ENCODE measurements at places on chromosomes 7 and 10.

GRCh38 chr10:75712242-75712880 lies 280.9 kb downstream of the LRMDA start:
- DNase-seq, result no peak

DNA sequence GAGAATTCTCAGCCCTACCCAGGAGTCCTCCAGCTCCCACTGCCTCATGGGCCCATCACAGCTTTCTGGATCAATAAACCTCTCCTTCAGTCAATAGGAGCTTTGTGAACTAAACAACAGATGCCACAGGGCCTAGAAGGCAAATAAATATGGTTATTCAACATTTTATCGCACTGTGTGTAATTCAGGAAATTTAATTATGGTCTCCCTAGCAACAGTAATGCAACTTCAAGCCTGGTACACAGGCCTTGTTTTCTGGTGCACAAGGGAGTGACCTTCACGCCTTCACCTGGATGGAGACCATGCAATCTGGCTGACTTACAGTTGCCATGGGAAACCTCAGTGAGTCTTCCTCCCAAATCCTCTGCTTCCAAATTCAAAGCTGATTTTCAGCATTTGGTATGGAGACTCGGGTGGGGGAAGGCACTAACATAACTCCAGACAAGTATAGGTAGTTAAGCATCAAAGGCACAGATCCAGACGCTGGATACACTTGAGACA lies 441.0 kb upstream of the NPVF start:
- DNase-seq, result no peak

- no peak for DNase-seq
Observed at GRCh38 chr10:17216217-17216900, 11.7 kb upstream of the VIM start.

GRCh38 chr10:49009199-49009979 lies 69.7 kb upstream of the LRRC18 start:
- no peak for DNase-seq

GRCh38 chr10:35754519-35754918 lies 112.4 kb upstream of the FZD8 start:
- no peak for DNase-seq

DNA sequence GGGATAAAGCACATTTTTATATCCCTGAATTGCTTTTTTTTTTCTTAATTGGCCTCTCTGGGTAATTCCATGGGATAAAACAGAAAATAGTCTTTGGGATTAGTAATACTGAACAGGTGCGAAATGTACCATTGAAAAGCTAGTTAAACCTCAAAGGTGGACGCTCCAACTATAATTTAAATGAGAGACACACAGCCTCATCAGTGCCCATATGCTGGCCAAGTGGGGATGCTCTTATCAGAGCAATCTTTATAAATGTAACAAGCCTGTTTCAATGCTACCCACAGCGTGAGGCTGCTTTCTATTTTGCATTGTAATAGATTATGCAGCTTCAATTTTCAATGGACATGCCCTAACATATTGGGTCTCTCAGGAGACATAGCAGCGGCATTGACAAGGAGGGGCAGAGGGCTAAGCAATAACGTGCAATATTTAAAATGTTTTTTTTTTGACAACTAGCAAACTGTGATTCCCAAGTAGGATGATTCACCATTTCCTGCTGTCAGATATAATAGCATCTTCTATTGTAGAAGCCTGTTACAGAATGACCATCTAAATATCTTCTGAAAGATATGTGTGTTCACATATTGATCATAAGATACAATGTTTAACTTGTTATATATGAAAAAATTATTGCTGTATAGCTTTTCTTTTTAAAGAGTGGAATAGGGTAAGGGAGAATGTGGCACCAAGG lies 91.3 kb upstream of the BET1 start:
- no peak for DNase-seq

GRCh38 chr10:61078542-61079275 lies 134.7 kb upstream of the RHOBTB1 start:
- no peak for DNase-seq

- no peak for DNase-seq
Observed at GRCh38 chr7:80420876-80421275, 91.0 kb downstream of the GNAT3 start.

DNA sequence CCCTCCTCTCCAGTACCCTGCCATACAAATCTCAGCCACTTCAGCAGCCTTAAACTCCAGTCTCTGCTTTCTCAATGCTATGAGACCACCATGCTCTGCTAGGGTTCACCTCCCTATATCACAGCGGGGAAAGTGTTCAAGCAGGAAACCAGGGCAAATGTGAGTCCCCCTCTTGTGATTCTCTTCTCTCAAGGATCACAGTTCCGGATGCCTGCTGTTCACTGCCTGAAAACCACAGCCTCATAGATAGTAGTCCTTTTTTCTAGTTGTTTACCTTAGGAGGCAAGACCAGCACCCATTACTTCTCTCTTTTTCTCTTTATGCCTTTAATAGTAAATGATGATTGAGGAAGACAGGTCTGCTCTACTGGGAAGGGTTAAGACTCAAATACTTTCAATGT lies 100.8 kb downstream of the SGMS1 start:
- no peak for DNase-seq

DNA sequence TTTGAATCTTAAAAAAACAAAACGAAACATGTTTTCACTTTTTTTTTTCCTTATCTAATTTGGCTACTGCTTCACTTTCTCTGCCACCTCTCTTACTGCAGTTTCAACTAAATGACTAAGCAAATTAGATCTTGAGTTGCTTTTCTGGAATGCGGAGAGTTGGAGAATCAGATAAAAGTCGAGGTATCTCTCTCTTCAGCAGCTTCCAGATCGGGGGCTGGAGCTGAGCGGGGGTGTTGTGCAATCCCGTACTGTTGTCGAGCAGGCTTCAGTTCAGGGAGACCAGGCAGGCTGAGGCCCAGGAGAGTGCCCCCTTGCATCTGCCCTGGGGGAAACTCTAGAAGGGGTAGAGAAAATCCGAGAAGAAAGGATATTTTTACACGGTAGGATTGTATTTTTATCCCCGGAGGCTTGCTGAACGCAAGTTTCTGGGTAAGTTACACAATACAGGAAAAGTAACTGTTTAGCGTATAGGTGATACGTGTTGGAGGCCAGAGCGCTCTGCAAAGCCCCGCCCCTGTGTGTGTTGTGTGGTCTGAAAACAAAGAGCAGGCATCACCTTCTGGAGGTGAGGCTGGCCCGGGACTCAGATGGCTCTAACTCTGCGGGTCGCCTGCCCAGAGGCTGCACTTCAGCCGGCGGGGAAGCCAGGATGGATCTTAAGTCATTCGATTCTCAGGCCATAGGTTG lies 116.6 kb downstream of the KLF6 start:
- DNase-seq, result peak; percentile 53

DNA sequence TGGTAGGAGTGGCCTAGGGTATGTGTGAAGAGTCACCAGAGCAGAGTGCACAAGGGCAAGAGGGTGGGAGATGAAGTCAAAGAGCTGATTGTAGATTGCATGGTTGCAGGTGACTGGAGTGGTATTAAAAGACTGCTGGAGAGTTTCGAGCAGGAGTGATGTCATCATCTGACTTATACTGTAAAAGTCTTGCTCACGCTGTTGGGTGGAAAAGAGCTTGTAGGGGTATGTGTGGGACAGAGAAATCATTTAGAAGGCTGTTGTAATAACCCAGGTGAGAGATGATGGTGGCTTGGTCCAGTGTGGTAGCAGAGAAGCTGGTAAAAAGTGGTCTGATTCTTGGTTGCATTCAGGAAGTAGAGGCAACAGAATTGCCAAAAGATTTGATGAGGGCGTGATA lies 184.1 kb downstream of the ABCA13 start:
- DNase-seq, result no peak

GRCh38 chr10:92640107-92640506 lies 47.2 kb downstream of the KIF11 start:
- no peak for DNase-seq

DNA sequence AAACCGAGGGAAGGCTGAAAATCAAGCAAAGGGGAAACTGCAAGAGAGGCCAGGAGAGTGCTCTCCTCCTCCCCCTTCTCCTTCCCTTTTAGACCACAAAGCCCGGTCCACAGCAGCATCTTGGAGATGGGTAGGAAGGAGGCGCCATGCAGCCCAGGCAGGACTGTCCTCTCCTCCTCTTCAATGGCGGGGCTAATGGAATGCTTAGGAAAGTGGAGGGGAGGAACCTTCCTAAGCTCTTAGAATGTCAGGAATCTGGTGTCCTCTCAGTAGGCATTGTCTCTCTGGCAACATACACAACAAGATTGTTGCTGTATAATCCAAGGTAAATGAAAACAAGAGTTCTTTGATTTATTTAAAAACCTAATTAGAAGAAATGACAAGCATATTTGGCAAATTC lies 185.1 kb downstream of the DGKI start:
- no peak for DNase-seq

DNA sequence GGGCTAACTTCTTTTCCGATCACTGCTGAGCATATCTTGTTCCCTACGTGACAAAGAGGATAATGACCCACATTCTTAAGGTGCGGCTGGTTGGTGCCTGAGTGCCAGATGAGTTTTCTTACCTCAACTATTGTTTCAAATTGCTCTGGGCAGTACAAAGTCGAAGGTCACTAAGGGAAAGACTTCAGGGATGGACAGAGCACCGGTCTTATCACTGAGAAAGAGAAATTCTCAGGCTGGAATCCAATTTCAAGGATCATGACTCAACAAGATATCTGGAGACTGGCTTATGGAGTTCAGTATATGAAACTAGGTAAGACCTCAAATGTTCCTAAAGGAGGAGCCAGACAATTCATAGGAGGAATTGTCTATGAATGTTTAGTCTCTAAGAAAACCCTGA lies 780.3 kb downstream of the SUGCT start:
- no peak for DNase-seq

DNA sequence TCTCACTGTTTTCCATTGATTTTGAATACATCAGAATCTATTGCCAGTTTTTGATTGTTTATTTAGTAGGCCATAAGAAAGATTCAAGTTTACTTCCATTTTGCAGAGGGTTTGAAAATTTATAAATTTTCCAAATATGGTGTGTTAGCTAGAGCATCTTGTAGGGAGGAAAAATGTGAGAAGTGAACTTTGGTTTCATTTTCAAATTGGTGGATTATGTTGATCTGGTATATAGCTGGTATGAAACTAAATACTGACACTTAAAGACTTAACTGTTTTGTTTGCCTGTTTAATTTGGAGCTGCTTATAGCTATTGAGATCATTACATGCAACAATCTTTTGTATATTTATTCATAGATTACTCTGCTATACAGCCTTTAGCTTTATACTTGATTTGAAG lies 108.1 kb downstream of the ADAM22 start:
- DNase-seq, result no peak

DNA sequence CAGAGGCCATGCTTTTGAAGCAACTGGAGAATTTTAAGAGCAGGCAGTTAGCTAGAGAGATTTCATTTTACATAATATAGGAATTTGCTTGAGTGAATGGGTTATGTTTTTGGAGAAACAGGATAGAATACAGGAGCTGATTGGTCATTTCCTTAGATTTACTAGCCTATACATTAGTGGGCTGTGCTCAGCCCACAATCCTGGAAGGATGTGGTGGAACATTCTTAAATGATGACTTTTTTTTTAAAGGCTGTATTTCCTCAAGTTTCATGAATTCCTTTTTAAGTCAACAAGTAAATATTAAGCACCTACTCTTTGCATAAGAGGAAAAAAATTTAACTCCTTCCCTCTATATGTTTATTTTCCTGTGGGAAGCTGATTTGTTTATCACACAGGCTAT lies 314.4 kb upstream of the BMPER start:
- no peak for DNase-seq

GRCh38 chr10:113108194-113108835 lies 158.3 kb downstream of the TCF7L2 start:
- no peak for DNase-seq

DNA sequence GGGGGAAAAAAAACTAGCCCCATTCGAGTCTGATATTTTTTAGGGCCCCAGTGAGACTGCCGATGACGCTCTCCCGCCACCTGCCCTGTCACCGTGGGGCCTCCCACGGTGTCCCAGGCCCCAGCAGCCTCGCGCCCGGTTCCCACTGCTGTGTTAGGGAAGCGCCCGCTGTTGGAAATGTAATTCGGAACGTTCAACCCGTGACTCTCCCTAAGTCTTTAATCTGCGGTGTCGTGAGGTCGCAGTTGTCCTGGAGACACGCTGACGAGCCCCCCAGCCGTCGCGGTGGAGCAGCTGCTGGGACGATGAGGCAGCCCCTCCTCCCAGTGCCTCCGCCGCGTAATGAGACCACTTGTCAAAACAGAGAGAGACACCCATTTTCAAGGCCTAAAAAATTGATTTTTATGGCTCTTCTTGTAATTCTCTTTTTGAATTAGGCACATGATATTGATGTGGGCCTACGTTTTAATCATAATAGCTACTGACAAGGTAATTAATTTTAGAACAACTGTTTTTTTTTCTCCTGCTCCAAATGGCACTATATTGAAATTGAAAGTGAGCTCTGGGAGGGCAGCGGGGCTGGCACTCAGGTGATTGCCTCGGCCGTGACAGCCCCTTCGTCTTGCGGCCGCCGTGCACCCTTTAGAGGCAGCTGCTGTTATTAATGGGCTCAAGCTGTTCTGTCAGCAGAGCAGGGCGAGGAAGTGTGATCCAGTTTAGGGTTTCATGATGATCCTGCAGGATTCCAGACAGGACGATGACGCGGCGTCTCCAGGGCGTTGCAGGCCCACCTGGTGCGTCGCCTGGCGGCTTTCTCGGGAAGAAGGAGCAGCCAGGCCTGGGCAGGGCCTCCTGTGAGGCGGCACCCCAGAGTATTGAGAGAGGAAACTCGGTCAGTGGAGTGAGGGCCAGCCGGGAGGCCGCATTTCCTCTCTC lies 63.3 kb downstream of the NKX6-2 start:
- no peak for DNase-seq

DNA sequence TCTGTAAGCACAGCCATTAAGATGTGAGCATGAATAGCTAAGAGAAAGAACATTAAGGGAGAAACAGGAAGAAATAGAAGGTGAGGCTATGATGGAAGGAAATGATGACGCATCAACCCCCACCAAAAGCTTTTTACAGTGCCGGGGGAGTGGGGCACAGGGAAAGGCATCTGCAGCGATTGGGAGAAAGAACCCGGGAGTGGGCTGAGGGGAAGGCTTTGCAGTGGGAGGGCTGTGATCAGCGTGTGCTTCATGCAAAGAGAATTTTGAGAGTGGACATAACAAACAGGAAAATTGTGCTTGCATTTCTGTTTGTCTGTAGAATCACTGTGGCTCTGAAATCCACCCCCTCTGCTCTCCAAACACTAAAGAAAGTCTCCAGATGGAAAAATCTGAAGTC lies 250.8 kb downstream of the KCNMA1 start:
- no peak for DNase-seq

- DNase-seq, result no peak
Observed at GRCh38 chr10:36717118-36717517, 408.3 kb upstream of the ANKRD30A start.

- no peak for DNase-seq
Observed at GRCh38 chr7:50119815-50120637, 27.0 kb upstream of the ZPBP start.

GRCh38 chr7:44515590-44516268 lies 25.3 kb upstream of the NUDCD3 start:
- no peak for DNase-seq

DNA sequence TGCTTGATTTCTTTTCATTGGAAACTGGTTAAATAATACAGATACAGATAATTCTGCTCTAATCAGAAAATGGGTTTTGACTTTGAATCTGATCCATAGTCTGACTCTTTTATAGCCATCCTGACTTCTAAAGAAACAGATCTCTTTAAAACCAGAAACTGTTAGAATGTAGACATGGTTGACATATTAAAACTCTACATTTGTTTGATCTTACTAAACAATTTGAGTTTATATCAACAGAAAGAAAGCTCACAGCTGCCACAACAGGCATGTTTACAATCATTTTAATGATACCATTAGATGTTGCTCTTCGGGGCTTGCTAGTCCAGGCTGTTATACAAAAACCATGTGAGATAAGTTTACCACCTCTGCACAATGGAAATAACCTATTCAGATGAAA lies 193.0 kb upstream of the SEMA3A start:
- no peak for DNase-seq

- no peak for DNase-seq
Observed at GRCh38 chr10:114491419-114491818, 87.1 kb upstream of the AFAP1L2 start.

Data from central memory CD8-positive, alpha-beta T cell (primary cell).